H9 (cell line): ENCODE measurements at places on chromosomes 6 and 20.

DNA sequence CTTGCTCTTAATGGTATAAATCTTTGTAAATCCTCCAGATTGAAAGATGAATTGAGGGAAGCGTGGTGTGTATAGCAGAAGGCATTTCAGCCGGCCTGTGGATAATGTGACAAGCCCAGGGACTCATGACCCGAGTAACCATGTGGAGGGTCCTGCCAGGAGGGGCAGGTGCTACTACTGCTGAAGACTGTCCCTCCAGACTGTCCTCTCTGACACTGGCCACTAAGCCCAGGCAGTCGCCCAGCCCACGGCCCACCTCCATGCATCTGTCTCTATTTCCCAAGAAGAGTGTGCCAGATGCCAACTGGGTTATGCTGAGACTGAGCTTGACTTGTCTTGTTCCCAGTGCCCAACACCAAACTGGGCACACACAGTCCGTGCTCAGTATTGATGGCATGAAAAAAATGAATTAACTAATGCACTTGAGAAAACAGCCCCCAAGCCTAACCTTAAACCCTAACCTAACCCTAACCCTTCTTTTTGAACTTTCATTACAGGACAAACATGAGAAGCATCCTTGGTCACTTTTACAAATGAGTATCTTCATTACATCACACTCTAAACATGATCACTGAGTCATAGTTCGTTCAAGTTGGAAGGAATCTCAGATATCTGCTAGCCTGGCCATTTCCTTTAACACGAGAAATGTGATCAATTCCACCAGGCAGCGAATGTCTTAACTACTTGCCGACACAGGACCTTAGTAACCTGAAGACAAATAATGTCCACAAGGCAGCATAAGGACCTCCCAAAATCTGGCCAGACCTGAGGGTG lies 182.2 kb upstream of the RREB1 start:
- DNase-seq = no peak

DNA sequence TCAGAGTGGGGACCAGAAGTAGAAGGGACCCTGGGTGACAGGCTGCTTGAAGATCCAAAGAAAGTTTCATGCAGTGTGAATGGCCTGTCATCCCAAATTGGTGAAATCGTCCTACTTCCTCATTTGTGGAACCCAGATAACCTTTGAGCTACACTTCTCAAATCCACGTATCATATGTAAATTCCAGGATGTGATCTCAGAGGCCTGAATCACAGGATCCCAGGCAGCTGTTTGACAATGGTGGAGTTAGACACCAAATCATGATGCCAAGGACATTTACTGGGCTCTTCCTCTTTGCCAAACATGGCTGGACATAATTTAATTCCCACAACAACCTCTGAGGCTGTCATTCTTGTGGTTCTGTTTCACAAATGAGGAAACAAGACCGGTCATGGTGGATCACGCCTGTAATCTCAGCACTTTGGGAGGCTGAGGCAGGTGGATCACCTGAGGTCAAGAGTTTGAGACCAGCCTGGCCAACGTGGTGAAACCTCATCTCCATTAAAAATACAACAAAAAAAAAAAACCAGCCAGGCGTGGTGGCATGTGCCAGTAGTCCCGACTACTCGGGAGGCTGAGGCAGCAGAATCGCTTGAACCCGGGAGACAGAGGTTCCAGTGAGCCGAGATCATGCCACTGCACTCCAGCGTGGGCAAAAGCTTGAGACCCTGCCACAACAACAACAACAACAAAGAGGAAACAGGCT lies 39.9 kb upstream of the TTPAL start:
- DNase-seq = no peak

- no peak for DNase-seq
These were observed 1681.9 kb downstream of the HACE1 start for GRCh38 chr6:103177791-103178190.

GRCh38 chr20:49037962-49038387 lies 8.1 kb upstream of the CSE1L start:
- DNase-seq = no peak

GRCh38 chr20:62823688-62824475 lies 7.0 kb downstream of the COL9A3 start:
- peak; percentile 84 for DNase-seq

GRCh38 chr20:10922941-10923340 lies 249.1 kb upstream of the JAG1 start:
- no peak for DNase-seq

DNA sequence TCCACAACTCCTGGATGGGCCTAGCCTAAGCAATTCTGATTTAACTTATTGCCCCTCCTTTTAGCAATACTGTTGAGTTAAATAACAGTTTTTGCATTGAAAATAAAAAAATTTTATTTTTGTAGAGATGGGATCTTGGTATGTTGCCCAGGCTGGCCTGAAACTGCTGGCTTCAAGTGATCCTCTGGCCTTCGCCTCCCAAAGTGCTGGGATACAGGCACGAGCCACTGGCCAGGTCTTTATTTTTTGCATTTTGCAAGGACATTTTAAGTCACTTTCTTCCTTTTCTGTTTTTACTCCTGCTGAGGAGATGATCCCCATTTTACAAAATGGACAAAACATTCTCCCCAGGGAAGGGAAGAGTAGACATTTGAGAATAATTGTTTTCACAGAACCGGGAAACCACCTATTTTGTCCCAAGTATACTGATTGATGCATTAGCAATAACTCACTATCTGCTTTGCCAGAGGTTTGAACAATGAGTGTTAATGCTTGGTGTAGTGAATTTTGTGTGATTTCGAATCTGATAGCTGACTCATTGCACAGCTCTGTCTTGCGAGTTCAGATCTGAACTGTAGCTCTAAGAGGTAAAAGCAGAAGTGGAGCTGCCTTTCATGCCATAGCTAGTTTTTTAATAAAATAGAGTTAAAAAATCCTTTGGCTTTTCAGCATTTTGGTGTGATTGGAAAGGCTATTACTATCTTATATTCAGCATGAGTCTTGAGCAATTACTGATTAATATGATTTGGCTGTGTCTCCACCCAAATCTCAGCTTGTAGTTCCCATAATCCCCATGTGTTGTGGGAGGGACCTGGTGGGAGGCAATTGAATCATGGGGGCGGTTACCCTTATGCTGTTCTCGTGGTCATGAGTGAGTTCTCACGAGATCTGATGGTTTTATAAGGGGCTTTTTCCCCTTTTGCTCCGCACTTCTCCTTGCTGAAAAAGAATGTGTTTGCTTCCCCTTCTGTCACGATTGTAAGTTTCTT lies 20.9 kb downstream of the IGF2R start:
- no peak for DNase-seq

DNA sequence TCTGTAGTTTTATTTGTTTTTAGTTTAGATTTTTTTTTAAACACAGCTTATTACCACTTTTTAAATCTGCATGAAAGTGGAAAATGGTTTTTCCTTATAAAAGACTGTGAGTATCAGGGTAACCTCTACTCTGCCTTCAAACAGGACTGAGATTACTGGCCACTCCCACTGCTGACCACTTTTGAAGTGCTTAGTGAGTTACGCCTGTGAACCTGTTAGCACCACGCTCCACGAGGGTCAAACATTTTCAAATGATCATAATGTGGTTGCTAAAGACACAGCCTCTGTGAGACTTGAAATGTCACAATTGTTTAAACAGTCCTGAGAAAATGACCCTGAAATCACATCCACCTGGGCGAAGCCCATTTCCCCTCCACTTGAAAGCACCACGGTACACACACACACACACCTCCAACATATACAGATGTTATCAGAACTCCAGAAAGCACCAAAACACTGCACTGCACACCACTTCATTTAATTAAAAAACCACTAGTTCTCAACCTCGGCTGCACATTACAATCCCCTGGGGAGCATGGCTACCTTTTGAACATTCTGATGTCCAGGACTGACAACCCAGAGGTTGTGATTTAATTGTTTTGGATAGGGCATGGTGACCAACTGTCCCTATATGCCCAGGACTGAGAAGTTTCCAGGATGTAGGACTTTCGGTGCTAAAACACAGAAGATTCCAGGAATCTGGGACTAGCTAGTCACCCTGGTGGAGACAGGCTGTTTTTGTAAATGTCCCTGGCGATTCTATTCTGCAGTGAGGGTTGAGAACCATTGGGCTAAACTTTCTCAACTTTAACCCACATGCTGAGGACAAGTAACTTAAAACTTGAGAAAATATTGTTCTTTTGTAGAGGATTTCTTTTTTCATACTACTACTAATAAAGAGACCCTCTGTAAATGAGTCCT lies 176.4 kb upstream of the MYLIP start:
- DNase-seq = no peak

- DNase-seq = peak; percentile 75
These were observed 4.7 kb downstream of the LINC00237 start for GRCh38 chr20:21101453-21101931.

GRCh38 chr6:159389695-159390094 lies 220.5 kb downstream of the FNDC1 start:
- no peak for DNase-seq

DNA sequence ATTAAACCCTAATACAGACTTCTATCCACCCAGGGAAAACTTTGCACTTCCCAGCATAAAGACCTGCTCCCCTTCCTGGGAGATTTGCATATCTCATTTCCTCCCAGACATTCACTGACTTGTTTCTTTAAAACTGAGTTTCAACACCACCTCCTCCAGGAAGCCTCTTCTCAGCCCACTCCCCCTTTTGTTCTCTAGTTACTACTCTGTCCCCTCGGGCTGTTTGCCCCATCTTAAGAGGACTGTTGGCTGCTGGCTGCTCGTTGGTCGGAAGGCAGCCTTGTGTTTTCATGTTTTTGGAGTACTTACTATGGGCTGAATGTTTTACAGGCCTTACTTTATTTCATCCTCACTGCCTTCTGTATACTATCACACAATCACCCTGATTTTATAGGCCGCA lies 6.6 kb downstream of the ARHGAP40 start:
- DNase-seq = no peak

- no peak for DNase-seq
These were observed 540.7 kb downstream of the HAO1 start for GRCh38 chr20:7399575-7399974.

- no peak for DNase-seq
These were observed 16.2 kb upstream of the CST3 start for GRCh38 chr20:23654000-23654399.

- DNase-seq = no peak
These were observed 33.3 kb upstream of the SOX4 start for GRCh38 chr6:21560249-21560648.

GRCh38 chr6:125149256-125150144 lies 4.1 kb upstream of the TPD52L1 start:
- no peak for DNase-seq

DNA sequence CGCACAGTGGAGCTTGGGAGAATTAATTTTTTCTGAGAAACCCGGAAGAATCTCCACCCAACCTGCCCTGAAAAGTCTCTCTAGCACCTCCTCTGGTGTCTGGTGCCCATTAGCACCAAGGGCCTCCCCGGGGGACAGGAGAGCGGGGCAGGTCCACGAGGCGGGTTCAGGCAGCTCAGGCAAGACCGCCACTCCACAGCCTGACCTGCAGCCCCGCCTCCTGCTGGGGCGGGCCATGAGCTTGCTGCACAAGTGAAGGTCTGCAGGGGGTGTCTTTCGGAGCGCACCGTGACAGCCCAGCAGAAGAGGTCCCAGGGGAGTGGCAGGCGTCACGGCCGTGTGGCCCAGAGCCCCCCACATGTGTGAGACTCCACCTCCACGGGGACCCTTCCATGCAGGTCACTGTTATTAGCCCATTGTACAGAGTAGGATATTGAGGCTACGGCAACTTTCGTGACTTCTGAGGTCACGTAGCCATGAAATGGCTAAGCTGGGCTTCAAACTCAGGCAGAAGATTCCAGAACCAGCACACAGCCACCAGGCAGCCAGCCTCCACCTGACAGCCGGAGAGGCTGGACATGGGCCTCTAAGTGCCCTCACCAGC lies 63.9 kb upstream of the SLCO4A1 start:
- DNase-seq = no peak
